ENCODE measurements at places on chromosomes 4 and X.

DNA sequence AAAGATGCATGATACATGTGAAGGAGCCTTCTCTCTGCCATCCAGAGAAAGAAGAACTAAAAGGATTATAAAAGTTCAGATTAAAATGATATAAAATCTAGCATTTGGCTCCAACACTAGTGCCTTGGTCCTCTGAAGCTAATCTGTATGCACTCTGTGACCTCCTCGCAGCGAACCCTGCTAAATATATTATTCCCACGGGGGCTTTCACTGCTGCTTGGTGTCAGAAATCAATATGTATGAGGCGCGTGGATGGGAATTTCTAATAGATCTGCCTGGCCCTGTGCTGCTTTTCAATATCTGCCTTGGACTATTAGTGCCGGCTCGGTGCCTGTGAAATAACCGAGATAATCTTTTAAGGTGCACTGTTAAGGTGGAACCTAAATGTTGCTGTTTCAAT, 69.7 kb downstream of the CXXC4 start:
- no peak for DNase-seq

- DNase-seq: no peak
Measured at GRCh38 chr4:130025701-130026100, 929.7 kb downstream of the C4orf33 start.

DNA sequence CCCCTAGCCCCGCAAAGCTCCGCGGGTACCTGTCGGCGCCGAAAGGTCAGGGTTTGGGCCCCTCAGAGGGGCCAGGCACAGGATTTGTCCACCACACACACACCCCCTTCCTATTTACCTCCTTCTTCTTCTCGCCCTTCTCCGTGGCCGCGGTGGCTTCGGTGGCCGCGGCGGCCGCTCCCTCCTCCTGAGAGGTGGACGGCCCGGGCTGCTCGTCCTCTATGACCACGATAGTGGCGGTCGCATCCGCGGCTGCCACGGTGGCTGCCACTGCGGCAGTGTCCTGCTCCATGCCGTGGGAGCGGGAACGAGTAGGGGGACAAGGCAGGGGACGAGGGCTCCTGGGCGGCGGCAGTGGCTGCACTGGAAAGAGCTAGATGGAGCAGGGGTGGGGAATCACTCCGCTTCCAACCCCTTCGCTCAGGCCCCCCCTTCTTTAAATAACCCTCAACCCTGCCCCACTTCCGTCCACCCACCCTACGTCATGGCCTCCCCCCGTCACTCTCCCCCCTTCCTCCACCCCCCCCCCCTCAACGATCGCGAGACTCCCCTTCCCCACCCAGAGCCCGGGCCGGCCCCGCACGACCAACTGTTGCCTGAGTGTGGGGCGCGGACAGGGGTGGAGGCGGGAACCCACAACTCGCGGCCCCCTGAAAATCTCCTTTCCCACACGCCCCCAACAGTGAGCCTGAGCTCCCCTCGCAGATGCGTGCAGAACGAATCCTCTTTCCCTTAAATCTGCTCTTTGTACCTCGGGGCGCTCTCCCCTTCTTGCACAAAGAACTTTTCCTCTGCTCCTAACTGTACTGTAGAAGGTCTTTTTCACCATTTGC, at the start of gene SMARCA1:
Gene SMARCA1, minus strand, starts transcription at position 412 of the 833 bp plus-strand sequence. Its CDS starts 120 bp downstream, at position 292.
- peak; percentile 2 for DNase-seq

GRCh38 chr4:116438417-116438816, 647.0 kb downstream of the TRAM1L1 start:
- no peak for DNase-seq

DNA sequence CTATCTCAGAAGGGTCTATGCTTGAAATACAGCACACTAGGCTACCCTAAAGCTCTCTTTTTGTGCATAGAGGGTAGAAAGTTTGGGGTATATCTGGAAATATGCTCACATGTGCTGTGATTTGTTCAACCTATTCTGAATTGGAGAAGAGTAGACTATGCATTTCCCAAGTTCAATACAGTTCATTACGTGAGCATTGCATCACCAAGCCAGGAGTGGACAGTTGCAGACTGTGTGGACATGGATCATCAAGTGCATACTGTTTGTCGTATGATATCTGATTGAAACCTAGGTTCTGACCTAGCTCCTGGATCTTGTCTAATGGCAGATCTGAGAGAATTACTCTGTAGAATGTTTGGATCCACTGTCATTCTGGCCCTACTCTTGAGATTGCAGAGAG, 161.1 kb downstream of the FRAS1 start:
- DNase-seq: no peak

DNA sequence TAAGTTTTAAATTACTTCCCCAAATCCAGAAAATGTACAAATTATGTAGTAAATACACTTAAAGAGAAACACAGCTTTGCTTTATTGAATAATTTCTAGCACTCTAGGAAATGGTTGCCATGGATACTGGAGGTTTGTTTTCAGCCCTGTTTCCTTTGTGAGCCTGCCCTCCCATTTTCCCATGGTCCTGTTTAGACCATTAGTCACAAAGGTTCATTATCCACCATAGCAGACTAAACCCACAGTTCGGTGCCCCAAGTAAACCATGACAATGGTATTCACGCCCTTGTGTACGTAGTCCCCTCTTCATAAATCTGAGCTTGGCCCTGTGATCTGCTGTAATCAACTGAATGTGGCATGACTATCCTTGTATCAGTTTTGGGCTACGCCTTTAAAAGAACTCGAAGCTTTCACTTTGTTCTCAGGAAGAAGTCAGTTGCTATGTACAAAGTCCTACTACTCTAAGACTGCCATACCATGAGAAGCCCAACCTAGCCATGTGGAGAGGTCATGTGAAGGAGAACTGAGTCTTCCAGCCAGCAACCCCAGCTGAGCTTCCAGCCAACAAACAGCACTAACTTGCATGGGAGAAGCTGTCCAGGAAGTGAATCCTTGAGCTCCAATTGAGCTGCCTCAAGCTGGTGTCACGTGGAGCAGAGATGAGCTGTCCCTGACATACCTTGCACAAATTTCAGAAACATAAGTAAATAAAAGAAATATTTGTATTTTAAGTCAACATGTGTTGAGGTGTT, 300.4 kb downstream of the LDB2 start:
- DNase-seq: no peak

DNA sequence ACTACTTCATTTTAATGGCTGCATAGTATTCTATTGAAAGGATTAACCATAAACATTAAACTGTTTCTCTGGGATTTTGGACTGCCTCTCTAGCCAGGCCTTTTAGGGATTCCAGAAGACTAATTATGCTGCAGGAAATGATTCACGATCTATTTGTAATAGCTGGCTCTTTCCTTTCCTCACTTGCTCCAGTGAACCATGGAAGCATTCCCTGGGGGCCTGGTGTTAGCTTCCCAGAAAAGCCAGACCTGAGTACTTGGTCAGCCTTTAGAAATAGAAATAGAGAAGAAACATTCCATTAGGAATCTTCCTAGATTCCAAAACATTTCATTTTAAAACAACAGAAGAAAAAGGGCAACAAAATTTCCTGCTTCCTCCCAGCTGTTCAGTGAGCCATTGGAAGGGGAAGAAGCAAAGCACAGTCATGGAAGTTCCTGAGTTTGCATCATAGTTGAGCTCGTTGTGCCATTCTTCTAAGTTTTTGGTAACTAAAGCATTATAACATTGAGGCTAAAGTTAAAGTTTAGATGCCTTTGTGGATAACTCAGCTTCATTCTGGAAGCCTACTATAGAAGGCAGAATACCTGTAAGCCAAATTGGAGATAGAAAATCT, 83.5 kb downstream of the NPNT start:
- DNase-seq: no peak

DNA sequence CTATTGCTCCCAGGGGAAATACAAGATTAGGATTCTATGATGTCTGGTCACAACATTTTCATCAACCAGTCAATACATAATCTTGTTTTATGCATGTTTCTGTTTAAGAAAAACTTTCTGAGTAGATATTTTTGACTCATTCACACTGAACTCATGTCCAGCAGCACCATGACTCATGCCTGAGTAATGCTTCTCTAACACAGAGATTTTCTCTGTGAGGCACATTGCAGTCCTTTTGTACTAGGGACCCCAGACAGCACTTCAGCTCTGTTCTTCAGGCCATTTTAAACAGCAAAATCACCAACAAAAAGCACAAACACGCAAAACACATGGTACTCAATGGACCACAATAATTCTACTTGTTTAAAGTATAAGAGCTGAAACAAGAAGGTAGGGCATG, 83.6 kb downstream of the MXRA5 start:
- DNase-seq: no peak

DNA sequence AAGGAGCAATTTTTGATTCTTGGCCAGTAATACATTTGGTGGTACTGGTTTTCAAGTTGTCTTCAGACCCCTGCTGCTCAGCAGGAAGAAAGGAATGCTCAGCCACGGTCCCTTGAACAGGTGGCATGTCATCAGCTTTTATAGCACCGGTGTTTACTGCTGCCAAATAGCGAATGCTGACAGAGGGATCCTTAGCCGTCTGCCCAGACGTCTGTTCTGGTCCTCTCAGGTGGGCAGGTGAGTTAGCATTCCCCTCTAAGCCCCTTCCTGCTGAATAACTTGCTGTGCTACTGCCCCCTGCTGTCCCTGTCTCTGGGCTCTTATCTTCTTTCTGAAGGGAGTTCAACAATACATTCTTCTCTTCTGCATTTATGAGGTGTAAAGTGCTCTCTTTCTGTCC, 28.4 kb downstream of the BOD1L1 start:
- no peak for DNase-seq

GRCh38 chrX:21374163-21374993, at the start of gene CNKSR2:
Gene CNKSR2, plus strand, starts transcription at chrX:21374418. Its CDS starts 480 bp downstream, at chrX:21374898.
- peak; percentile 73 for DNase-seq

DNA sequence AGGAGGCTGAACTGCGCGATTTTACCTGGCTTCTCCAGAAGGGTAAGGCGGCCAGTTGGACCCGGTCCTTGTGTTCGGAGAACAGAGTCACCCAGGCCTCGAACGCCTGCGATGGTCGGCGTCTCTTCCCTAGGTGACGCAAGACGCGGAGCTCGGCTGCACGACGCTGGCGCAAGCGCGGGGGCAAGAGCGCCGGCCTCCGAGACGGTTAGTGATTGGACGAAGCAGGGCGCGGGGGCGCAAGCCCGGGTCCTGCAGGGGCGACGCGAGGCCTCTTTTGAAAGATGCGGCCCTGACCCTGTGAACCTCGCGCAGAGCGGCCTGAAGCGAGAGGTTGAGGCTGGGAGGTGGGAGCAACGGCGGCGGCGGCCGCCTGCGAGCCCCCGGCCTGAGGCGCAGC, 428 bp downstream of the ADAD1 start:
- no peak for DNase-seq

GRCh38 chr4:182400081-182400480, 156.9 kb downstream of the TENM3 start:
- no peak for DNase-seq

DNA sequence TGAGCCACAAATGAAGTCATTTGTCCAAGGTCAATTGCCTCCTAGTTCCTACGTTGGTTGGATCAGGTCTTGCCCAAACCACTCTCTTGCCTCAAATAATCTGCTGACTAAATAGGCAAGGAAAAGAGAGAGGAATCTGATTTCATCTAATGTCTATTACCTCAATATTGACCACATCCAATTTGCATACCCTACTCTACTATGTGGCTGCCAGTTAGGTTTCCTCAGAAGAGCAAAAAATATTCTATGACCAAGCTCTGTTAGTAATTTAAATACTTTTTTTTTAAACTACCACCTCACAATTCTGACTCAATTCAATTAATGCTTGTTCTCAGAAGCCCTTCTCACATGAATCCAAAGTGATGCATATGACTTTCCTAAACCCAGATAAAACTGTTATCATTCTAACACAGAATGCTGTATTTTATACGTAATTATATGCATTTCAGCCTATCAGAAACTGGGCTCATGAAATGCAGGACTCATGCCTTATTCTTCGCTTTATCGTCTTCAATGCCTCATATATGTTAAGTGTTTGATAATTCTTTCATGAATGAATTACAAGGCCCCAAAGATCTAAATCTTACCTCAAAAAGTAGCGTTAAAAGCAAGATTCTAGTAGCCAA, 98.6 kb downstream of the HUWE1 start:
- no peak for DNase-seq

DNA sequence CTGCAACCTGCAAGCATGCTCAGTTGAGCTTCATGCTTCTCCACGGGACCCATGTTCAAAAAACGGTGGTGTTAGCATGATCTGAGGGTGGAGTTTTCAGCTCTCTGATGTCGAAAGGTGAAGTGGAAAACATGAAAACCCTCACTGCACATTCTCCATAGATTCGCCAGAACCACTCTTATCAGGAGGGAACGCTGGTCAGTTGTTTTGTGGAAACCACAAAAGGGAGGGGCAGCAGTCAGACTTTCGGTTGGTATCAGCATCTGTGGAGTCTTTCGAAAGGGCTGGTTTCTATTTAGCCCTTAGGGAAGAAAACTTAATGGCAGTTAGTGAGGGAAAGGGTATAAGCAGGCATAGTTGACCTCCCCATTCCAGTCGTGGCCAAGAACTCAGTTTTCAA, 12.6 kb downstream of the PPA2 start:
- no peak for DNase-seq

- DNase-seq: no peak
Measured at GRCh38 chr4:4820261-4820660, 39.2 kb upstream of the MSX1 start.

GRCh38 chrX:15547356-15547755, 46.7 kb downstream of the BMX start:
- no peak for DNase-seq

- DNase-seq: no peak
Measured at GRCh38 chr4:44978020-44978419, 251.7 kb upstream of the GNPDA2 start.

- no peak for DNase-seq
Measured at GRCh38 chr4:18394656-18395055, 373.1 kb upstream of the LCORL start.

DNA sequence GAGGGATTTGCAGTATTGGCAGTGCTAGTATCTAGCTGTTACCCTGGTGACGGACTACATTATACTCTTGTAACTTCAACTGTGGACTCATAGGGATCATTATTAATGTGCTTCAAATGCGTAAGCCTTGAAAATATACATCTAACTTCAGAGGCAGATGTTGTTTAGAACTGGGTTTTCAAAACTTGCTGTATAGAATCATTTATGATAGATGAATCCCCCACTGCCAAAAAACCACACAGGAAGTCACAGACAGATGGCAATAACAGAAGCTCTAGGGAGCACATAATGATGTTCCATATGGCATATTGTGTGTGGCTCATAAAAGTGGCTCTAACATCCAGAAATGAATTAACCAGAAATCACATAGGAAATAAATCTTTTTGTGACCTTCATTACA, 62.3 kb upstream of the RELL1 start:
- DNase-seq: no peak

DNA sequence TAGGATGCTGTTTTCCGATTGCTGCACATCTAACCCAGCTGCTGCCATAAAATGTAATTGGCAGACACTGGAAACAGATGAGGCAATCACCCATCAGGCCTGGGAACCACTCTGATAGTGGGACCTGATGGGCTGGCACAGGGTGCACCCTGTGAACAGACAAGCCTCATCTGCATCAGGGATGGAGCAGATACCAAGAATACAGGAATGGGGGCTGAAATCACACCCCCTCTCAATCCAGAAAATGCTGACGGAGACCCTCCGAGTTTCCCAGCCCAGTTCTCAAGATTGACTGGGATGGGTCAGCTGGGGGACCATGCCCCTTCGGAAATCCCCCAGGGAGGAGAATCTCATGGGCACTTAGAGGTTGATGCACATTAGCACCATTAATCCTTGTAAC, 28.8 kb upstream of the PPP2R2C start:
- DNase-seq: no peak

All from stimulated activated naive CD4-positive, alpha-beta T cell (primary cell).